ENCODE measurements at places on chromosomes 2 and 18. TPM values are rescaled to one million over a fixed set of nuclear protein-coding genes. Genes with fewer than 3 reads are reported as not detected.

GRCh38 chr2:54642677-54643430, 80.6 kb upstream of the EML6 start:
- no peak overlapping the region for H3K27ac ChIP-seq
- peaks cover 28% of the 10 kb centered on the region for H3K4me1 ChIP-seq
- peaks cover 11% of the 10 kb centered on the region for H3K36me3 ChIP-seq
- no peak overlapping the region for H3K4me3 ChIP-seq
- no peak for DNase-seq

- no peak for DNase-seq
- no peaks in the 10 kb centered on the region for H3K27me3 ChIP-seq
- H3K4me1 ChIP-seq: peaks cover 3% of the 10 kb centered on the region
- no peaks in the 10 kb centered on the region for H3K36me3 ChIP-seq
- no peak overlapping the region for H3K4me3 ChIP-seq
- no peak overlapping the region for H3K27ac ChIP-seq
Measured at GRCh38 chr2:205787761-205788160, 105.5 kb downstream of the NRP2 start.

DNA sequence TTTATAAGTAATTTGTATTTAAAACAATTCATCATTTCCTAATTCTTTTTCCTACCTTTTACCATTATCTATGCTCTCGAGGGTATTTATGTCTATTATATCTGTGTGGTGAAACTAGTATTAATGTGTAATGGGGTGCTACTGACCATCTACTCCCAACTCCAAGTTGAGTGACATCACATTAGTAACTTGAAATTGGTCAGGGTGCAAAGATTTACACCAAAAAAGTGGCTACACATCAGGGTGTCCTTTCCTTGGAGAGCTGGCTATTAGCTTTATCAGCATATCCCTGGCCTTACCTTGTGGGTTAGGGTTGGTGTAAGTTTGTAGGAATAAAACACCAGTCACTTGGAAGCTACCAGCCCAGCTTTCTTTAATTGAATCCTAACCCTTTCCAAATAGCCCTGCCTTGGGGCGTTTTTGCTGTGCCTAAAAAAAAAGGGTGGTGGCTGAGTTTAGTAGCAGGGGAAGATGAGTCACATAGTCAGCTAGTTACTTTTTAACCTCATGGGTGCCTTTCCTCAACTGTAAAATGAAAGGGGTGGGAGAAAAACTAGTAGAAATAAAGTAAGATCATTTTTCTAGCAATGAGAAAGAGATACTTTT, 14.0 kb downstream of the ANXA4 start:
- H3K4me1 ChIP-seq: peaks cover 10% of the 10 kb centered on the region
- DNase-seq: no peak
- H3K27me3 ChIP-seq: no peaks in the 10 kb centered on the region
- peak overlapping the region; percentile 38 for H3K27ac ChIP-seq

DNA sequence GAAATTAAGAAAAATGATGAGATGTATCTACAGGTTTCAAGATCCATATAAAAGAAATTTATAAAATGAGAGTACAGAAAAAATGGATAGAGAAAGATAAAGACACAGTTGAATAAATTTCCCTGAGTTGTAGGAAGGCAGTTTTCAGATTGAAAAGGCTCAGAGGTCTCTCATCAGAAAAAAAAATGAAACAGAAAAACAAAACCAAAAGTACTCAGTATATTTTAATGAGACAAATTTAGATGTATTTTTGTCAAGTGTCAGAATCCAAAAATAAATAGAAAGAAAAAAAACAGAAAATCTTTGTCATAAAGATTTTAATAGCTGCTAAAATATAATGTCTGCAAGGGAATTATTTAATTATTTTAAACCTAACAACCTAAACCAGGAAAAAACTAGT, 520.5 kb downstream of the KCNJ3 start:
- no peaks in the 10 kb centered on the region for H3K36me3 ChIP-seq
- H3K27me3 ChIP-seq: no peaks in the 10 kb centered on the region
- no peak for DNase-seq

Gene PTPN4
- 15.5 TPM for total RNA-seq

Gene DCAF17
- 14.2 TPM for total RNA-seq

Gene RTKN
- 66.1 TPM for total RNA-seq
